Liver (tissue), 10 donors: ENCODE measurements at places on chromosomes 5 and 9. TPM values are rescaled to one million over a fixed set of nuclear protein-coding genes. Genes with fewer than 3 reads are reported as not detected.

Gene TMEM174
- total RNA-seq: not detected

Gene NR6A1
- 2.8 TPM for total RNA-seq

- DNase-seq: no peak
These were observed 487.9 kb upstream of the DMAC1 start for GRCh38 chr9:8287501-8287900.

- DNase-seq: no peak
These were observed 20.6 kb downstream of the WNK2 start for GRCh38 chr9:93204470-93205043.

GRCh38 chr5:104734046-104734445, 1171.5 kb upstream of the NUDT12 start:
- DNase-seq: no peak
